Activated CD4-positive, alpha-beta T cell treated with anti-CD3 and anti-CD28 coated beads, Interleukin-2, amount 50 U/mL, for 1 hour (primary cell): ENCODE measurements at places on chromosomes 7 and 10.
A peak's percentile ranks its signal among the peaks of the same experiment; 100 is the strongest.

DNA sequence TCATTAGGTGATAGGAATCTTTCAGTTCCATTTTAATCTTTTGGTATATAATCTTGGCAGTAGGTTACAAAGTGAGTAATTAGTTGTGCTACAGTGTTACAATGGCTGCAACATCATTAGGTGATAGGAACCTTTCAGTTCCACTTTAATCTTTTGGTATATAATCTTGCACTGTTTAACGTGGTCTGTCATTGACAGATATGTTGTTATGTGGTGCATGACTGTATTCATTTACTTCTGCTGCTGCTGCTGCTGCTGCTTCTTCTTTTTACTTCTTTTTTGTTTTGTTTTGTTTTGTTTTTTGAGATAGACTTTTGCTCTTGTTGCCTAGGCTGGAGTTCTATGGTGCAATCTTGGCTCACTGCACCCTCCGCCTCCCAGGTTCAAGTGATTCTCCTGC, 28.6 kb downstream of the ST7 start:
- DNase-seq, result no peak

GRCh38 chr7:130904031-130904757, 170.2 kb upstream of the KLF14 start:
- no peak for DNase-seq

DNA sequence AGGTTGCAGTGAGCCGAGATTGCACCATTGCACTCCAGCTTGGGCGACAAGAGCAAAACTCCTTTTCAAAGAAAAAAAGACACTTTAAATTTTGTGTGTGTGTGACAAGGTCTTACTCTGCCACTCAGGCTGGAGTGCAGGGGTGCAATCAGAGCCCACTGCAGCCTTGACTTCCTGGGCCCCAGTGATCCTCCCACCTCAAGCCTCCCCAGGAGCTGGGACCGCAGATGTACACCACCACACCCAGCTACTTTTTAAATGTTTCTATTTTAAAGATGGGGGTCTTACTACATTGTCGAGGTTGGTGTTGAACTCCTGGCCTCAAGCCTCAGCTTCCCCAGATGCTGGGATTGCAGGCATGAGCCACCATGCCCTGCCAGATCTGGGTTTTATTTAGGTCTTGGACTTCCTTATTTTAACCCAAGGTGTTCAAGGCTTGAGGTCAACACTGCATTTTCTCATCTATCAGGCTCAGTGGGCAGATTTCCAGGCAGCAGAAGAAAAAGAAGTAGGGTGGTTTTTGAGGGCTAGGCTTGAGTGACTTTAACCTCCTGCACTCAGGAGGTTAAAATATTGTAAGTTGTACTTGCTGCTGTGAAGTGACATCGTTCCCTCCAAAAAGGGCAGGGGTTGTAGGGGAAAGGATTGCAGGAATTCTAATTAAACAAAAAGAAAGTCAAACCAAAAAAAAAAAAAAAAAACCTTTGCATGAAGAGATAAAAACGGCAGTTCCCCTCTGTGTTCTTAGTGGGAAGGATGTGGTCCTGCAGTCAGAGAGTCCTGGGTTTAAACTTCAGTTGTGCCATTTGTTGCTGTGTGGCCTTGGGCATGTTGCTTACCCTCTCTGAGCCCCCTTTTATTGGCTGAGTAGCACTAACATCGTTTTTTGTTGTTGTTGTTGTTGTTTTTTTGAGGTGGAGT, 71.5 kb downstream of the CARD11 start:
- no peak for DNase-seq

DNA sequence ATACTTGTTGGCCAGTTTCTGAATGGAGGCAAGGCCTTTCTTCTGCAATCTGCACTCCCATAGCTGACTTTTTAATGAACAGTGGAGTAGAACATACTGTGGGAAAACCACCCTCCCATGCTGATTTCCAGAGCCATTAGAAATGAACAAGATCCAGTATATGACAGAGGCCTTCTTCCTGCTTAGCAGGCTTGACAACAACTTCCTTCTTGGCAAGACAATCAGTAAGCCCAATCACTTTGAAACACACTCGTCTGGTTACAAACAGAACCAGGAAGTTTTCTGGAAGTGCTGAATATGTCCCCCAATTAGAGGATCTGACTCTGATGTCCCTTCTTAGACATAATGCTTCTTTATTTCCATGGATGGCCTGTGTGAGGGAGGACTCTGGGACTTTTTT, 103.4 kb downstream of the SAMD9 start:
- no peak for DNase-seq

GRCh38 chr7:22394739-22395138, 37.8 kb upstream of the RAPGEF5 start:
- no peak for DNase-seq

DNA sequence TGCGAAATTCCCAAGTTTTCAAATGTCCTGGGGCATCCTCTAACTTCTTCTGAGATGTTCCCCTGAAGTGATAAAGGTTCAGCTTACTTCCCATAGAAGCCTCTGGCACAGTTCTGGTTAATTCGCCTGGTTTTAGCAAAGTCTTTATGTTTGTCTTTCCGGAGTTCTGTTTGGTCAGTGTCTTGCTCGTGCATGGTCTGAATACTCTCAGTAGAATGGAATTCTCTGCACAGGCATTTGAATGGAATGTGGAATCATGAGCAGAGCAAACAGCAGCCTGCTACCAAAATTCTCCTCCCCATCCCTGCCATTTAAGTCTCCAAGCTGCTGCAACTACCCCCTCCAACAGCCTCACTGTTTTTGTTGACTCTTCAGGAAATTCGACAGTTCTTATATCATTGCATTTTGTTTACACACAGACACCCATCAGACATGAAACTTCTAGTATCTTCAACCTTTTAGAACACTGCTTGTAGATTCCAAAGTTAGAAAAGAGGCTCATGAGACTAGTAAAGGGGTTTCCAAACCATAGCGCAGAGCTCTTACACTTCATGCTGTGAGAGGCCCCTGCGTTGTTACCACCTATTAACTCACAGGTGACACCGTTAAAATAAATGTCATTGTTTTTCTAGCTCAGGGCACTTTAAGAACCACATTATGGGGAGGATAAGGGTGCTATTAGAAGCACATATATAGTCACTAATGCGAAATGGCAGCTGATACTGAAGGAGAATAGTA, 129.7 kb downstream of the PLCE1 start:
- no peak for DNase-seq

DNA sequence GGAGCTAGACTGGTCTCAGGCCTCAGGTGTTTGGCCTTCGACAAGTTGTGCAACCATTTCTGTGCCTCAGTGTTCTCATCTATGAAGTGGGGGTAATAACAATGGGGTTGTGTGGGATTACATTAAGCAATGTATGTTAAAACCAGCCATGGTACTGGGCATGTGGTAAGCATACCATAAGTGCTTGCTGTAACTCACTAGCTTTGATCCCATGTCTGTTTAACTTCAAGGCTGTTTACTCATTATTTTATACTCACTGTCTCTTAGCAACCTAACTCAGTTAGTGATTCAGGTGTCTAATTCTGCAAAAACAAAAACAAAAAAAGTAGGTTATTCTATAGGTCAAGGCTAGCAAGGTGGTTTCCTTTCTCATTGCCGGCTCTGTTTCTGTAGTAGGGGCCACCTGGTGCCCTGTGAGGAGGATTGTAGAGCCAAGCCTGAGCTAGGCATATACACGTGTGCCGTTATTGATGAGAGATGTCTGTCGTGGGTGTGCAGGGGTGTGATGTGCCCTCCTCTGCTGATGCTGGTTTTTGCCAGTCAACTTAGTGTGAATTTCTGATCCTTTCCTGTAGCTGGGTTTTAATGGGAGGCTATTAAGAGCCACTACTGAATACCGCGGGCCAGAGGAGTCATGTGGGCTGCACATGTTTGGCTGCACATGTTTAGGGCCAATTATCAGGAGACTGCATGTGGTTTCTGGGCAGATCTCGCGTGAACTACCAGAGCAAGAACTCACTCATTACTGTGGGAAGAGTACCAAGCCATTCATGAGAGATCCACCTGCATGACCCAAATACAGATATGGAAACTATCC, 56.2 kb downstream of the EEPD1 start:
- DNase-seq, result peak; percentile 23

- DNase-seq, result no peak
These were observed 234.6 kb downstream of the TNS3 start for GRCh38 chr7:47347346-47347745.

DNA sequence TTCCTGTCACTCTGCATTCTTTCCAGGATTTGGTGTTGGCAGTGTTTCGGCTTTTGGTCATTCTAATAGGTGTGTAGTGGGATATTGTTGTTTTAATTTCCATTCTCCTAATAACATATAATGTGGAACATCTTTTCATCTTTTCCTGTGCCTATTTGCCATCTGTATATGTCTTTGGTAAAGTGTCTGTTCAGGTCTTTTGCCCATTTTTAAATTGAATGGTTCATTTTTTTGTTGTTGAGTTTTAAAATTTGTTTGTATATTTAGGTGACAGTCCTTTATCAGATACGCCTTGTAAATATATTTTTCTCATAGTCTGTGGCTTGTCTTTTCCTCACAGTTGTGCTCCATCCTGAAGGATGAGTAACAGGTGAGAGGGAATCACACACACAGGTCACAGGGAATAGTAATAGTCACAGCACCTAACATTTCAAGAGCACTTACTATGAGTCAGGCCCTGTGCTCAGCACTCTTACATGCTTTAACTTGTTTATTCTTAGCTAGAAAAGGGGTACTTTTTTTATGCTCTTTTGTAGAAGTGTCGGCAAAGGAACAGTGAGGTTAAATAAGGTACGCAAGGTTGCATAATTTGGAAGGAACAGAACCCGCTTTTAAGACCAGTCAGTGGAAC, 117.1 kb upstream of the GATA3 start:
- DNase-seq, result no peak

DNA sequence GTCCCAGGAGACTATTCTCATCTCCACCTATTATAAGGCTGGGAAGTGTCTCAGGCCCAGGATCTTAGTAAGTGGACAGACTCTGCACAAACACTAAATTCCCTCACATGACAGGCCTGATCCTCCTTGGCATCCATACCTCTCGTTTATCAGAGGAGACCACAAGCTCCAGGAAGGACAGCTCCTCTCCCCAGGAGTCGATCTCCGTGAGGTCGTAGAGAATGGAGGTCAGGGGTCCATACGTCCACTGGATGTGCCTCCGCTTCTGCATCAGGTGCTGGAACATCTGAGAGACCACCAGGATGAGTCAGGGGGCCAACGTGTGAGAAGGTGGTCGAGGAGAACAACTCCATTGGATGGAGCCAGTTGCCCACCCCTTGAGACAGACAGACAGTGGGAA, 5.6 kb downstream of the TRPV5 start:
- DNase-seq, result no peak

- no peak for DNase-seq
These were observed 43.0 kb downstream of the MTERF1 start for GRCh38 chr7:91837397-91838070.

DNA sequence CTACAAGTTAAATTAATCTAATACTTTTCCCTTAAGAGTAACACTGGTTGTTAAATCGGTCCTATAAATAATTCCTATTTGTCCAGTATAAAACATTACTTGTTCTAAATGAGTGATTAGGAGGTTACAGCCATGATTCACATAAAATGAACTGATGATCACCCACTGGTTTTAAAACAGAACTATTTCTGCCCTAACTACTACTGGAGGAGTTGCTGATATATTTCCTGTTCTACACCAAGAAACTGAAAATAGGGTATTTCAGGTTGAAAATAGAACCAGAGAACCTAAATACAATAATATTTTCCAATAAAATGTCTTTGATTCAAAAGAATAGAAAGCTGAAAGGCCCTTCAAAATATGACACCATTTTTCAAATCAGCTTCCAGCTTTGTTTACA, 30.9 kb downstream of the DNAJC1 start:
- DNase-seq, result no peak

DNA sequence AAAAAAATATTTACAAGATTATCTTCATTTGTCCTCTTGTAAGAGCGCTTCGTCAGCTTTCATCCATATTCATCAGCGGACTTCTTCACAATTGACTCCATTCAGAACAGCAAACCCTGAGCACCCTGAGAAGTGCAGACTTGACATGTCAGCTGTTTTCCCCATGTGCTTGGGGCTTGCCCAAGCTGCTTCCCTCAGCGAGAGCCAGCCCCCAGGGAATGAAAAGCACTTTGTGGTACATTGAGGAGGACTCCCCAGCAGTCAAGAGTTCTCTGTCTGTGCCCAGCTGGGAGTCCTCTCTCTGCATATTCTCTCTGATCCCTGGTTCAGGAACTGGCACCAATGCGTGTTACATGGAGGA, 22.7 kb downstream of the HKDC1 start:
- no peak for DNase-seq

DNA sequence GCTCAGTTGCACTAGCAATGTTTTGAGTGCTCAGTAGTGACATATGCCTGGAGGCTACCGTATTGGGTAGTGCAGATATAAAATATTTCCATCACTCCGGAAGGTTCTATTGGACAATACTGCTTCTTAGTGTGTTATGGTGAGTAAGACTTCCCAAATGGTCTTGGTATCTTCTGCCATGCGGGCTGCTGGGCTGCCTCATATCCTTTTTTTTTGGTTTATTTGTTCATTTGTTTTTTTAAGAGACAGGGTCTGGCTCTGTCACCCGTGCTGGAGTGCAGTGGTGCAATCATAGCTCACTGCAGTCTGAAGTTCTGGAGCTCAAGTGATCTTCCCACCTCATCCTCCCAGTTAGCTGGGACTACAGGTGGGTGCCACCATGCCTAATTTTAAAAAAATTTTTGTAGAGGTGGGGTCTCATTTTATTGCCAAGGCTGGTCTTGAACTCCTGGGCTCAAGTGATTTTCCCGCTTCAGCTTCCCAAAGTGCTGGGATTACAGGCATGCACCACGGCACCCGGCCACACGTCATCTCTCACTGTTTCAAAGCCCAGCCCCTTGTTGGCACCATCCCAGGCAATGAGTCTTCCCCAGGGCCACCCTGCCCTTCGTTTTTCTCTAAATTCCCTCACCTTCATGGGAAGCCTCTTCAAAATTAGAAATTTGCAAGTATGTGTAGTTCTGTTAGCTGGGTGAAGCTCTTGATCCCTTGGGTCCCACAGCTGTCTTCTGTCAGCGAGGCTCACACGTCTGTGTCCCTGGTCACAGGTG, 111.0 kb upstream of the KLF14 start:
- DNase-seq, result no peak

GRCh38 chr10:105534086-105534485, 893.0 kb downstream of the SORCS3 start:
- DNase-seq, result no peak

GRCh38 chr10:89695307-89695706, 6.1 kb upstream of the KIF20B start:
- DNase-seq, result no peak

DNA sequence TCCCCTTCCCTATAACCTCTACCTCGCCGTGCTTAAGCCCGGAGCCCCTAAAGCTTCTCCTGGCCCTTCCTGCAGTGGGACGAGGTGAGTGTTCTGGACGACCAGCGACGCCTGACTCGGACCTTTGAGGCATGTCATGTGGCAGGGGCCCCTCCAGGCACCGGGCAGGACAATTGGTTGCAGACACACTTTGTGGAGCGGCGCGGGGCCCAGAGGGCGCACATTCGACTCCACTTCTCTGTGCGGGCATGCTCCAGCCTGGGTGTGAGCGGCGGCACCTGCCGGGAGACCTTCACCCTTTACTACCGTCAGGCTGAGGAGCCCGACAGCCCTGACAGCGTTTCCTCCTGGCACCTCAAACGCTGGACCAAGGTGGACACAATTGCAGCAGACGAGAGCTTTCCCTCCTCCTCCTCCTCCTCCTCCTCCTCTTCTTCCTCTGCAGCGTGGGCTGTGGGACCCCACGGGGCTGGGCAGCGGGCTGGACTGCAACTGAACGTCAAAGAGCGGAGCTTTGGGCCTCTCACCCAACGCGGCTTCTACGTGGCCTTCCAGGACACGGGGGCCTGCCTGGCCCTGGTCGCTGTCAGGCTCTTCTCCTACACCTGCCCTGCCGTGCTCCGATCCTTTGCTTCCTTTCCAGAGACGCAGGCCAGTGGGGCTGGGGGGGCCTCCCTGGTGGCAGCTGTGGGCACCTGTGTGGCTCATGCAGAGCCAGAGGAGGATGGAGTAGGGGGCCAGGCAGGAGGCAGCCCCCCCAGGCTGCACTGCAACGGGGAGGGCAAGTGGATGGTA, 9.2 kb downstream of the EPHB6 start:
- no peak for DNase-seq
